ENCODE measurements at places on chromosomes 5 and 9. TPM values are rescaled to one million over a fixed set of nuclear protein-coding genes. Genes with fewer than 3 reads are reported as not detected.

Gene MOB3B
- not detected for total RNA-seq

Gene RNF208
- total RNA-seq: 0.17 TPM

Gene DOK3
- total RNA-seq: 1.7 TPM

Gene NLN
- total RNA-seq: 54.7 TPM

Gene CCDC112
- total RNA-seq: 23.3 TPM

Gene SHISAL2B
- not detected for total RNA-seq

Gene CDK7
- total RNA-seq: 96.2 TPM

Gene PCDHB12
- total RNA-seq: 2.5 TPM

Gene KIF12
- 0.07 TPM for total RNA-seq

Gene C5
- total RNA-seq: 11.5 TPM

Gene SLC6A7
- not detected for total RNA-seq

Gene BTNL8
- total RNA-seq: 0.71 TPM

Gene IL13
- total RNA-seq: not detected

Gene TMEM171
- 15.7 TPM for total RNA-seq

Gene TRIM41
- total RNA-seq: 18.2 TPM

Gene ZNF354C
- total RNA-seq: not detected

Gene GARIN3
- not detected for total RNA-seq

Gene CXCL14
- not detected for total RNA-seq

Gene GPR21
- total RNA-seq: not detected

Gene PPP3R2
- not detected for total RNA-seq

Gene CKMT2
- 4.7 TPM for total RNA-seq

All from A172 (cell line).